ENCODE measurements at places on chromosomes 11 and 22.

DNA sequence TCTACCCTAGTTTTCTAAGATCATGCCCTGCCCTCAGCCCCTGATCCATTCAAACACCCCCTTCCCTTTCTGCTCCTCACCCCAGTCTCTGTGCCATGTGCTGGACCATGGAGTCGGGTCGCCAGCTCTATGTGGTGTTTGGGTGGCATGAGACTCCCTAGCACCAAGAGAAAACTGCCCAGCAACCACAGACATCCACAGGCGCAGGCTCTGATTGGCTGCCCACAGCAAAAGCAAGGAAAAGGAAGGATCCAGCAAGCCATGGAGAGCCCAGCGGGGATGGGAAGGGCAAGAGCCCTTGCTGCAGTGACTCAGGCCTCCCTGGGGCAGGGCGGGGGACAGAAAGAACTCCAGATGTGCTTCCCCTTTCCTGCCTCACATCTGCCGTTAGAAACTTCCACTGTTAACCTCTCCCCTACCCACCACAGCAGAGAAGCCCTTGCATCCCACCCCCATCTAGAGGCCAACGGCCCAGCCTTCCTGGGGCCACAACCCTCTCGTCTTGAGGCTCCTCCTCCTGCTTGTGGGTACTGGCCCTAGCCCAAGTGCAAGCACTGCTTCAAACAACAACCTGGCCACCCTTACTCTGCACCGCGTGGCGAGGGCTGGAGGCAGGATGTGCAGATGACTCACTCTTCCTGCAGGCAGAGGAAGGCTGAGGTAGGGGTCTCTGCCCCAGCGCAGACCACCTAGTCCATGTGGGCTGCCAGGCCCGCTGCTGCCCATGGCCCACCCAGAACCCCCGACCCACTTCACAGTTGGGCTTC is 9.7 kb upstream of the AHNAK start:
- peak; percentile 65 for DNase-seq

DNA sequence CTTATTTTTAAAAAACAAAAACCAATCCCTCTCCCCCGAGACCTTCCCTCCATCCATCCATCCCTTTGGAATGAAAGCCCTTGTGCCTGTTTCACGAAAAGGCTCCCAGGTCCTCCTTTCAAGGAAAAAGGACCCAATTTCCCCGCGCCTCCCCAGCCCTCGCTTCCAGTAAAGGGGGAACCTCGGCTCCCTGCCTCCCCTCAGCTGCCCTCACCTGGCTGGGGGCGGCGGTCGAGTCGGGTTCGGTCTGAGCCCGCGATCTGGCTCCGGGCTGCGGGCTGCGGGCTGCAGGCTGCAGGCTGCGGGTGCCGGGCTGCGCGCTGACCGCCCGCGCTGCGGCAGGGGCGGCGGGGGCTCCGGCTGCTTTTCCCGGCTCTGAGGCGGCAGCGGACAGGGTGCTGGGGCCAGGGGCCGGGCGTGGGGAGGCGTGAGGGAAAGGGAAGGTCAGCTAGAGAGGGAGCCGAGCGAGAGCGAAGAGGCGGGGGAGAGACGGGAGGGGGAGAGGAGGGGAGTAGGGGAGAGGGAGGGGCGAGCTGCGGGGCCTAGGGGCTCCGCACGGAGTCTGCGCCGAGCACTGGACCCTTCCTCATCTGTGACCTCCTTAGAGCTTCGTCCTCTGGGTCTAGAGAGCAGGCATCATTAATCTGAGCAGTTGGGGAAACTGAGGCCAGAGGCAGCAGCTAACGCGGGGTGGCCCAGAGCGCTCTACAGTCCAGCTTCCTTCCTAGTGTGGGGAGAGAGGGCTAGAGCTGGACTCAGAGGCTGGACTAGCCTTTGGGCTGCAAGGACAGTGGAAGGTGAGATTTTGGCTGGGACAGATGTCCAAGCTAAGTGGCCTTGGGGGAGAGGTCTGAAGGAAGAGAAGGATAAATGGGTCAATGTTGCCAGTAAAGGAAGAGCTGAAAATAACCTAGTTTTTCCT is at the start of gene C1QTNF4:
Gene C1QTNF4 (minus strand): TSS at position 478 of the 922 bp plus-strand sequence. CDS start 3,601 bp downstream, outside the sequence.
- DNase-seq: no peak

- DNase-seq: no peak
Measured at GRCh38 chr22:50444663-50445062, 30.2 kb downstream of the SBF1 start.

DNA sequence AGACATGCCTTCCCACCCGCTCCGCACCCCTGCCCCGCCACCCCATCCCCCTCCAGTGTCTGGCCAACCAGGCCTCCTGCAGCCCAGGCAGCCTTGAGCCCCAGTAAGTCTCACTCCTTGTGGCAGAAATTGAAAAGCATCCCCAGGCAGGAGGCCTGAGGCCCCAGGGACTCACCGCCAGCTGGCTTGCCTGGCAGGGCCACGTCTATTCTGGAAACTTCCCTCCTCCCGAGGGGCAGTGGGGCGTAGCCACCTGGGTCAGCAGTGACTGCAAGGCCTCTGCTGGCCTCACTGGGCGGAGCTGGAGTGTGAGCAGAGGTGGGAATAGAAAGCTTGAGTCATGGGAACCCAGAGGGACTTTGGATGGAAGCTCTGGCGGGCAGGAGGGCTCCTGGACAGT is 26.3 kb downstream of the ANO1 start:
- DNase-seq: no peak

DNA sequence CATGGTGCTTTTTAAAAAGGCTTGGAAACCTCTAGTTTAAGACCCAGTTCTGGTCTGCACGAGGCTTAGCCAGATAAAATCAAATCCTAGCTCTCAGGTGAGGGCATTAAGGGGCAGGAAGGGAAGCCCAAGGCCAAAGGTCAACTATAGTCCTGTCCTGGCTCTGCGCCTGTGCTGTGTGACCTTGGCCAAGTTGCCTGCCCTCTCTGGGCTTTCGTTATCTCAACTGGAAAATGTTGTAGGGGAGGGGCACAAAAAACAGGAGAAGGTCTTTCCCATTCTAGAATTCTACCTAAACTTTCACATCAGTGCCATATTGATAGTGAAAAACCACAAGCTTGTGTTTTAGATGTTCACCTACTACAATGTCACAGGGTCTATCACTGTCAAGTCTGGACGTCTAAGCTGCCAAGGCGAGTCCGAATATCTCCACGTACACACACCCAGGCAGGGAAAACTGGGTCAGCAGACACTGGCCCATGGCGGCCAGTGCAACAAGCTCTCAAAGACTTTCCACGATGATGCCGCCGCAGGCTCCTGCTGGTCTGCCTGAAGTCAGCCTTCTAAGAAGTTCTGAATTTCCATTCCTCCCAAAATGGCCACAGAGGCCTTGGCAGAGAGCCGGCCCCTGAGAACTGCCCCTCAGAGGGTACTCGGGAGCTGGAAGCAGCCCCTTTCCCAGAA is 18.0 kb downstream of the MN1 start:
- DNase-seq: no peak

DNA sequence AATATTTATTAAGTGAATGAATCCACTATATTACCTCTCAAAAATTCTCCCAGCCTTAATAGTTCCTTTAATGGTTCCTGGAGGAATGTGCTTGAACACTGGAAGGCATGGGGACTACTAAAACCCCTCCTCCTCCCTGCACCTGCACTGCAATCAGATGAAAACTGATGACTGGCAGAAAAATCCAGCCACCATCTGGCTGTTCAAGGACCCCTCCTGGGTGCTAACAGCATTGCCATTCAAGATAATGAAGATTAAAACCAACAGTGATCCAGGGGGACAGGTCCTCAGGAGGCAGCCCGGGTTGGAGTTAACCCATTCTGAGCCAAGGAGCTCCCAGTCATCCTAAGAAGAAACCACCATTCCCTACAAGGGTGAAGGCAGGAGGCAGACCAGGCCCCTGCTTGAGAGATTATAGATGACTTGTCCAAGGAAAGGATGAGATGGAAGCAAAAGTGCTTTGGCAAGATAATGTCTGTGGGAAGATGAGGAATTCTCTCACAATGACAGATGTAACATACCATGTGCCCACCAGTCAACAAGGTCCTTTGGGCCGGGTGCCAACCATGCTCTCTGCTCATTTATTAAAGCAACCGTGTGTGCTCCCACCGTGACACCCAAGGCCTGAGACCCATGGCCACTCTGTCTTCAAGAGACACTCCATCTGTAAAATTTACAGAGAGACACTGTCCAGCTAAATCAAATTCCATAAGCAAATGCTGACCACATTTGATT is 90.6 kb downstream of the LARGE1 start:
- DNase-seq: no peak

GRCh38 chr11:40227730-40228129 is 1231.7 kb downstream of the LRRC4C start:
- DNase-seq: no peak

DNA sequence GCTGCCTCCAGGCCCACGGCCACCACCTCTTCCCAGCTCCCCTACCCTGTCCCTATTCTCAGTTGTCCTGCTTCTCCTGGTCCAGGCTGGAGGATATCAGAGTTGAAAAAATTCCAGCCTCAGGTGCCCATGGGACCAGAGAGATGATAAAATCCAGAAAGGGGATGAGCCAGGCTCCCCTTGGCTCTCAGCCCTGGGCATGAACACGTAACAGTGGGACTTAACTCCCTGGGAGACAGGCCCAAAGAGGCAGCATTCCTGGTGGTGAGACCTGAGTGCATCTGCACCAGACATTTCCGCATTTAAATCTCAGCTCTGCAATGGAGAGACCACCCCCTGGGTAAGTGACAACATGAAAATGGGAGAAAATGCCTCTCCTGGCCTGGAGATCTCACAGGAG is 10.4 kb upstream of the SLC39A13 start:
- no peak for DNase-seq

- DNase-seq: no peak
Measured at GRCh38 chr11:107218123-107219013, 200.1 kb upstream of the GUCY1A2 start.

DNA sequence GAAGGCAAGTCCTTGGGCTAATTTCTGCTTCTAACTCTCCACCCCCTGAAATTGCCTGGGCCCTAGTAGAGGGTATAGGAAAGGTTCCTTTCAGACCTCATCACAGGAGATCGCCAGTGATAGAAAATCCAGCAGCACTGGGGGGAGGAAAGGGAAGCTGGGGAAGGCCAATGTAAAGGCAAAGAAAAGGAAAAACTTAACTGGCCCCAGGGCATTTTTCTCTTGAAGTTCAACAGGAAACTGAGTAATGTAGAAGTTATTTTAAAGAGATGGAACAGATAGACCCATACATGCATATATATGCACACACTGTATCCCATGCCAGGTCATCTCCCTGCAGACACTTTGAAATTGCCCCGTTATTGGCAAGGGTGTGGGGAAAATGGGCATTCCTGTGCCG is 134.0 kb downstream of the TRIM44 start:
- DNase-seq: no peak

DNA sequence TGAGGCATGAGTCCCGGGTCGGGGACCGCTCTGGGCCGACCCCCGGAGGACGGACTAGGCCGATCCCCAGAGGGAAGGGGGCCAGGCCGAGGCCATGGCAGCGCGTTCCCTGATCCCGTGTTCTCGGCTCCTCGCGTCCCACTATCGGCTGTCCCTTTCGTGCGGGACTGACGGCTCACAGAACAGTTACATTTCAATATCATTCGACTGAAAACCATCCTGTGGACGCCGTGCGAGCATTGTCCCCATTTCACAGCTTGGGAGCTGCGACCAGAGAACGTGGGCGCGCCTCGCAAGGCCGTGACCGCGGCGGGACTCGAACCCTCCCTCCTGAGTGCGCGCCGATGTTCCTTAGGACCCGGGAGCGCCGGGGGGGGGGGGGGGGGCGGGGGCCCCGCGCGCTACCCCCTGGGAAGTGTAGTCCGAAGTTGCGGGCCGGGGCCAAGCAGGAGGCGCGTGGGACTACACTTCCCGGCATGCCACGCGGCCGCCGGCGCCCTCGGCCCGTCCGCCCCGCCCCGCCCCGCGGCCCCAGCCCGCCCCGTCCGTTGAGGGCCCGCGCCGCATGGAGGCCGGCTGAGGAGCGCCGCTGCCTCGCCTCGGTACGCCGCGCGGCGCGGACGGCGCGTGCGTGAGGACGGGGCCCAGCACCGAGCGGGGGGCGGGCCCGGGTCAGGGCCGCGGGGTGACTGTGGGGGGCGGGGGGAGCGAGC is at the start of gene TRABD:
Gene TRABD (plus strand): TSS at position 539 of the 713 bp plus-strand sequence. CDS start 7,148 bp downstream, outside the sequence.
- peak; percentile 77 for DNase-seq

DNA sequence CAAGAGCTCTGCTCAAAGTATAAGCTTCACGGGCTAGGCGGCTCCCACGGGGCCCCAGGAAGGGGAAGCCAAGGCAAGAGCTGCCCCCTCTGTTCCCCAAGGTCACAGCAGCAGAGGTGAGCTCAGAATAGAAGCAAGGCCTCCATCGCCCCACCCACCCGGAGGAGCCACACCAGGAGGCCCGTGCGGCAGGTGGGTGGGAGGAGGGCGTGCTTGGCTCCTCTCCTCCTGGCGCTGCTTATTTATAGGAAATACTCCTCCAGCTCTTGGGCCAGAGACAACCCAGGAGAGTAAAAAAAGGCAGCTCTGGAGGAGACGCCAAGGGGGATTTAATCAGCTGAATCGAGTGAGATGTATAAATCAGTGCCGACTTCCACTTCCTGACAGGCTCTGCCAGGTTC is 87.8 kb downstream of the FEZ1 start:
- no peak for DNase-seq

- no peak for DNase-seq
Measured at GRCh38 chr22:33325232-33326004, 267.2 kb upstream of the SYN3 start.

DNA sequence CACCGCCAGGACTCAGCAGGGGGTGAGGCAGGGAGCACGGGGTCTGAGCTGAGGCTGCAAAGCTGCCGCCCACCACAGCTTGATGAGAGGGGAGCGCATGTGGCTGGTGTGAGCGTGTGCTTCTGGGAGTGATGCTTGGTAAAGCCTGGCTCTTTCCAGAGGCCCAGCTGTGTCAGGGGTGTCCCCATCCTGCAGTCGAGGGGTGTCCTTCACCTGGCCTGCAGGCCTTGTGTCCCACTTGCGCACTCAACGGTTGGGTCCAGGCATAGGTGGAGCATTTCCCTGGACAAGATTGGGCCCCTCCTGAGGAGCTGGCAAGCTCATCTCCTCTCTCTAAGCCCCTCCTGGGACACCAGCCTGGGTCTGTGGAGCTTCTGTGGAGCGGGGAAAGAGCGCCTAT is 273.9 kb downstream of the TBC1D22A start:
- DNase-seq: no peak

- DNase-seq: no peak
Measured at GRCh38 chr11:75195167-75195962, 44.5 kb downstream of the SLCO2B1 start.

DNA sequence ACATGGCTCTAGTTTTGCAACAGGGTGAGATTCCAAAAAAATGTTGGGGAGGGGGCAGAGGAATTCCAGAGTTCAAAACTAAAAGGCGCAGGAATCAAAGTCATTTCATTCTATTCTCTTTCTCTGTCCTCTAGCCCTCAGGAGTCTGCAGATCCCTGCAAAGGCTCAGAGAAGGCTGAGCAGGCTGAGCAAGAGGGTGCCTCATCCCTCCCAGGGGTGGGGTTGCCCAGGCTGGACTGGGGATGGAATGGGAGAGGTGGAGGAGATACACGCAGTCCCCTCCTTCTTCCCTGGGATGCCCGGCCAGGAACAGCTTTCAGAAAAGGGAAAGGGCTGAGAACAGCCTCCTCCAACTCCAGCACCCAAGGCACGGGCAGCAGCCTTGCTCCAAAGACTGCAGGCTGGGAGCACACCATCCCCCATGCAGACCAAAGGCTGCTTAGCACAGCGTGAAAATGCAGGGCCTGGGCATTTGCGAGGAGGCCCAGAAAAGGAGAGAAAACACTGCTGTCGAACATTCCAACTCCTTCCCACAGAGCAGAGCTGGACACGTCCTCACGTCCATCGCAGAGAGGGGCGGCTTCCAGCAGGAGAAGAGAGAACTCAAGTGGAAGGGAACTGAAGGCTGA is 51.8 kb downstream of the MN1 start:
- DNase-seq: no peak

GRCh38 chr11:71474141-71474770 is 21.3 kb downstream of the NADSYN1 start:
- no peak for DNase-seq
